ENCODE measurements at places on chromosomes 13 and 19.
A peak's percentile ranks its signal among the peaks of the same experiment; 100 is the strongest.

DNA sequence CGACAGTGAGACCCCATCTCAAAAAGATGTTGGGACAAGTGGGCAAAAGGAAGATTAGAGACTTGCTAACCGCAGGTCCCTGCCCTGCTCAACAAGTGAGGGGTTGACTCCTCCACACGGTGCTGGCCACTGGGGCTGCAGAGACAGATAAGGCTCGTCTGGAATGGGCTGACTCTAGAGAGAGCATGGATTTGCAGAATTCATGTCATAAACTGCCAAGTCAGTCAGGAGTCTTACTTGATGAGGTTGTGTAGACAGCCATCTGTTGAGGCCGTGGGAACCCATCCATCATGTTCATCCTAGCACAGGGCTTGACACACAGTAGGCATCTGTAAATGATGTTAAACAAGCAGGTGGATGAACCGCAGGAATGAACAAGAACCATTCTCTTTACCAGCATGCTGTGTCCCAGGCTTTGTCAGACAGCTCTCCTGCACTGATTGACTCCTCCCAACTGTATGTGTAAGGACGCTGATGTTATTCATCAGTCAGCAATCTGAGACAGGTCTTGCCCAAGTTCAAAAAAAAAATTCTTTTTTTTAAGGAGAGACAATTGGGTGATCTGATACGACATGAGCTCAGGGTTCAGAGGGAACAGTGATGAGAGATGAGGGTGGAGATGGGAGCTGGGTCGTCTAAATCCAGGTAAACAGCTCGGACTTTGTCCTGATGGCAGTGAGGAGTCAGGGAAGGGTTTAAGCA lies 8.8 kb downstream of the PAF1 start:
- no peak for DNase-seq

DNA sequence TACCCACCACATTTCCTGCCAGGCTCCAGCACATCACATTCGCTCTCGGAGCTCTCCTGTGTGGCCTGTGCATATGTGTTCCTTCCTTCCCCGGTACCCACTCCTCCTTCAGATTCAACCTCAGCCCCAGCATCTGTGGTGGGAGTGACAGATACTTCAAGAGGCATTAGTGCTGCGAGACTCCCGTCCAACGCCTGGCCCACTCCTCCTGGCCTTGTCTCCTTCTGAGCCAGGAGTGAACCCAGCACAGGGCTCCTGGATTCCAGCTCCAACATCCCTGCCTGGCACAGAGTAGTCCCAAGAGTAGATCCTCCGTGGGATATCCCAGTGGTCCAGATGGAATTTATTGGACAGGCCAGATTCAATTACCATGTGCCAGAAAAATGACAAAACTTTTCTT lies 55.9 kb downstream of the SACS start:
- no peak for DNase-seq

DNA sequence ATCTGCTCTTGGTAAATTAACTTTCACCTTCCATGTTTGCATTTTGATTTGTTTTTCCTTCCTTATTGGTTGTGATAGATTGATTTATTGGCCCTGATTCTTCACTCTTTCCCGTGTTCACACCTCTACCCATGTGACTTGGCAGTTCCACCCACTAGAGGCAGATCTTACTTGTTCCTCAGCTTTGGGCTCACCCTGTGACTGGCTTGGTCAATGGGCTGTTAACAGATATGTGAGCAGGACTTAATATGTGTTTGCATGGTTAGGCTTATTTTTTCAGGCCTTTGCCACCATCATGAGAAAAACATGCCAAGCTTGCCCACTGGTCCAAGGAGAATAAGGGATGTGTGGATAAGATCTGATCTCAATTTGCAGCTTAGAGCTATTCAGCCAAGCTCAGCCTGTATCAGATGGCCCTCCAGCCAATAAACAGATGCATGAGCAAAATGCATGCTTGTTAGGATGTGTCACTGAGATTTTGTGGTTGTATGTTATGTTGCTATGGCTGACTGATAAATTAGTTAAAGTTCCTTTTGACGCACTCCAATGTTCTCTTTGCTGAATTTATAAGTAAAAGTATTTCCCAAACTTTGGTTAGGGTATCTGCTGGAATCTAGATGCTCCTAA lies 48.0 kb downstream of the RGCC start:
- DNase-seq = no peak

DNA sequence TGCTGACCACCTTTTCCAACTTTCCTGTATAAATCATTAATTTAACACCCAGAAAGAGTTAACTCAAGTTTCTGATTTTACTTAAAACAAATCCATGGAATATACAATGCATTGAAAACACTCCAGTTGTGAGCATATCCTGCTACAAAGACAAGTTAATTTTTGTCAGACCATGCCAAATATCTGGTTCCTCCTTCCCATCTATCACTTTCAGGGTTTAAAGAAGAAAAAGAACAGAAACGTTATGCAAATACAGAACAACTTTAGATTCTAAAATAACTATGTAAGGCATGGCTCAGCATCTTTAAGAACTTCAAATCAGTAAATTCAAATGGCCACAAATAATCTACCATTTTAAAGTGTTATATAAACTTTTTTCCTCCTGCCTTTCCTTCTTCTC lies 14.9 kb downstream of the MRPS31 start:
- no peak for DNase-seq

GRCh38 chr19:34276614-34277013 lies 22.3 kb downstream of the GARRE1 start:
- DNase-seq = no peak

- DNase-seq = no peak
Measured at GRCh38 chr13:28093881-28094280, 6.5 kb downstream of the FLT3 start.

DNA sequence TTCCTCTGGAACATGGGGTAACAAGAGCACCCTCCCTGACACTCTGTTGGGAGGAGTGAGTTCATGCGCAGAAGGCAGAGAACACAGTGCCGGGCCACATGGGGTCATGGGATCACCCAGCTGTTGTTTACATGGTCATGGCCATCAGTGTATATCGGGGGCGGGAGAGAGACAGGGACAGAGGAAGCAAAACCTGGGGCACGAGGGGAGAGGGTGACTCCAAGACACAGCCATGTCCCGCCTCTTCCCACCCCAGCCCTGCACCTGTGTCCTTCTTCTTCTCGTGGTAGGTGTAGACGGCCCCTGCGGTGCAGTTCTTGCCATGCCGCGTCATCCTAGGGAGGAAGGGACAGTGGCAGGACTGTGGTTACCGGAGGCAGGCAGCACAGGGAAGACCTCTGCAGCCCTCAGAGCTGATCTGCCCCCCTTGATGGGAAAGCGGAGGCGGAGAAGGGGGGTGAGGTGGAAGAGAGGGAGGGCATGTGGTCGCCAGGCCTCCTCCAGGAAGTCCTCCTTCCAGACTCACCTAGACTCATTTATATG lies 19.9 kb downstream of the NOSIP start:
- no peak for DNase-seq

GRCh38 chr13:51291341-51291740 lies 48.1 kb upstream of the SERPINE3 start:
- no peak for DNase-seq

GRCh38 chr13:109955598-109955997 lies 169.2 kb upstream of the IRS2 start:
- no peak for DNase-seq

GRCh38 chr13:30570691-30571090 lies 47.0 kb upstream of the USPL1 start:
- DNase-seq = no peak

DNA sequence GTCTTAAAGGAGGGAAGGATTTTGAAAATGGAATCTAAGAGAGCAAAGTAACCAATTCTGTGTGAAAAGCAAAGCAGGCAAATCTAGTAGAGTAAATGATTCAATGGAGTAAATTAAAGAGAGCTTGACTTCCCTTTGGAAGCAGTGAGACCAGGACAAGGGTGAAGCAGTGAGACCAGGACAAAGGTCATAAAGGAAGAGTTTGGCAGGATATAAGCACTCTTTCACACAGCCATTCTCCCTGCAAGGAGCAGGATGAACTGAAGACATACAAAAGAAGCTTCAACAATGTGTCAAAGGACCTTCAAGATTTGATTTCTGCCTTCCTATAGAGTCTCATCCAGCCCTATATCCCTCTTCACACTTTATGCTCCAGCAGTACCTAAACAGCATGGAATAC lies 123.8 kb downstream of the ENOX1 start:
- DNase-seq = no peak

DNA sequence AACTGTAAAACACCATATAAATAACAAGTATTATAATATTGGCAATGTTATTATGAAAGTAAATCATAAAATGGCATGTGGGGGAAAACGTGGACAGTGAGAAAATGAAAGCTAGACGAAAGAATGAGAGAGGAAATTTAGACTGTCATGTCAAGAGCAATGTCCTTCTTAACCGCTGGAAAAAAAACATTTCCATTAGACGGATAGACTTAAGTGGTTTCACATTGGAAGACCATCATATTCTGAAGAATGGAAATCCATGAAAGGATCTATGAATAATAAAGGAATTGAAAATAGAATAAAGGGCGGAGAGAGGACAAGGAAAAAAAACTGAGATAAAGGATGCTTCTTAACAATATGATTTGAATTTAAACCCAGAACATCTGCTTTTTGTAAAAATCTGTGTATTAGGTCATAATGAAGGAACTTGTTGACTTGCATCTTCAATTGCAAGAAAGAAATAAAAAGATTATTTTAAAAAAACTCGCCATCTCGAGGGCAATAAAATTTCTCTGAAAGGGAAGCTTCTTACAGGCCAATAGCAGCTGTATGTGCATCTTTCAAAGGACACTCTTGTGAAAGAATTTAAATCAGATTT lies 90.6 kb downstream of the SPRY2 start:
- no peak for DNase-seq

- no peak for DNase-seq
Measured at GRCh38 chr19:54207983-54208783, 7.5 kb downstream of the RPS9 start.

GRCh38 chr19:50427997-50428425 lies 4.7 kb upstream of the MYBPC2 start:
- DNase-seq = peak; percentile 67

GRCh38 chr19:31223740-31224534 lies 125.3 kb downstream of the TSHZ3 start:
- DNase-seq = no peak

- DNase-seq = no peak
Measured at GRCh38 chr13:94346261-94347019, 133.0 kb downstream of the DCT start.

GRCh38 chr19:11181488-11181887 lies 15.9 kb downstream of the KANK2 start:
- DNase-seq = no peak

DNA sequence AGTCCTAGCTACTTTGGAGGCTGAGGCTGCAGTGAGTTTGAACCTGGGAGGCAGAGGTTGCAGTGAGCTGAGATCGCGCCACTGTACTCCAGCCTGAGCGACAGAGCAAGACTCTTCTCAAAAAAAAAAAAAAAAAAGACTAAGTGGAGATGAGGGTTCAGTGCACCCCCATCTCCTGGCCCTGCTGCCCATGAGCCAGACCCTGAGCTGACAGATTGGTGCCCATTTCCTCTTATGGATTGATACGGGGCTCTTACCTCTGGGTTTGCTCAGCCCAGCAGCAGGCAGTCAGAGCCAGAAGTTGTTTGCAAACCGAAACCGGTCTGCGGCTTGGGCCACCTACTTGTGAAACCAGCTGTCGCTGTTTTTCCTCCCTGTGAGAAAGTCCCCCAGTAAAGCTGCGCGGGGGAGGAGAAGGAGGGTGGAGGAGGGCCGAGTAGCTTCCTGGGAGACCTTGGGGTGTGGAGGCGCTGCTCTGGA lies 36.9 kb downstream of the ARRDC2 start:
- no peak for DNase-seq

DNA sequence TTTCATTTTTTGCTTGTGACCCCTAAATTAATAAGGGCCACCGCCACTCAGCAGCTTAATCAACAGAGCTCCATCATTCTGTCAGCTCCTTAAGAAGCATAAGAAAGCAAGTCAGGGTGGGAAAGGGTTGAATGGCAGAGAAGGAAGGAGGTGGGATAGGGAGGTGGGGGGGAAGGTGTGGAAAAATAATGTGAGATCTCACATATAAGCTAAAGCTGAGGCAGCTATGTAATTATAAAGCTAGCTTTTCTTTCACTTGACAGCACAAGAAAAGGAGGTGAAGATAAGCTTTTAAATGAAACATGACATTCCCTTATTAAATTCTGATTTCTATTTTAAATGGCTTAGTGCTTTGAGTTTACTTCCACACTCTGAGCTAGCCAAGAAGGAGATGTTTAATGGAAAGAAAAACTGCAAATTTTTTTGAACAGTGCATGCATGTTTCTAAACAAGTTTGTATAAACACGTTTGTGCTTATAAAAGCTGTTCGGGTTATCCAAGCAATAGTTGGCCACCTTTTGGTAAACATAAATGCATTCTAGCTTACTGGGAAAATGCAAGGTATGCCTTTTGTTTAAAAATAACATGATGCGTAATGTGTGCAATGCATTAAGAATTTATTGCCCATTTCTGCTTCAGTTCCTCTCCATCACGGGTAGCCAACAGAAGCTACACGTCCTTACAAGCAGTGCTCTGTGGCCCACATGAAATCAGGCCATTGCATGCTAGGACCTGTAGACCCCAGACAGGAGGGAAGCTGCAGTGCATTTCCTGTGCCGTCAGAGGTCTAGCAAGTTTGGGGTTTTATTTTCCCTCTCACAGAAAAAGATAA lies 96.2 kb downstream of the LHFPL6 start:
- DNase-seq = no peak

GRCh38 chr13:33862016-33862415 lies 44.1 kb downstream of the RFC3 start:
- no peak for DNase-seq

GRCh38 chr19:28971049-28971448 lies 241.9 kb downstream of the UQCRFS1 start:
- no peak for DNase-seq

DNA sequence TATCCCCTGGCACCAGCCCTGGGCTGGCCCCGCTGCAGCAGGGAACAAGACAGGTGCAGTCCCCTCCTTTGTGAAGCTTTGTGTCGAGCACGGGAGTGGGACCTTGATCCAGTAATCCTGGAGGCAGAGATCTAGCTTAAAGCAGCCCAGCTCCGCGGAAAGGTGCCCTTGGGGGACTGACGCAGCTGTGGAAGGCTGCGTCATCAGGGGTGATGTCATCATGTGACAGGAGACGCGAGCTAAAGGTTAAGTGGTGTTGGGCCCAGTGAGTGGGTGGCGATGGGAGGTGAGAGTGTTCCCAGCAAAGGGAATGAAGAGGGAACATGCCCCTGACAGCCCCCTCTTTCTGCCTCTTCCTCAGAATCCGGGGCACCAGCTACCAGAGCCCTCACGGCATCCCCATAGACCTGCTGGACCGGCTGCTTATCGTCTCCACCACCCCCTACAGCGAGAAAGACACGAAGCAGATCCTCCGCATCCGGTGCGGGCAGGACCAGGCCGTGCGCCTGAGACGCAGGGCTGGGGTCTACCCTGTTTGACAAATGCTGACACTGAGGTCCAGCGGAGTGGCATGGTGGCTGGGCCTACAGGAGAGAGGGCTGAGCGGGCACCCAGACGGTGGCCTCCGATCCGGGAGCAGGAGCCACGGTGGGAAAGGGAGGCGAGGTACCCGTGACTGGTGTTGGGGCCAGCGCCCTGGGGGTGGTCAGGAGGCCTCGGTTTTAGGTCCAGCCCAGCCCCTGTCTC lies 2.6 kb downstream of the LHB start:
- no peak for DNase-seq

- no peak for DNase-seq
Measured at GRCh38 chr19:42634409-42635232, 39.9 kb upstream of the CEACAM8 start.

All from mesothelial cell of epicardium (in vitro differentiated cells).